Small intestine (tissue), 16 donors: ENCODE measurements at places on chromosomes 13 and 19. TPM values are rescaled to one million over a fixed set of nuclear protein-coding genes. Genes with fewer than 3 reads are reported as not detected.

The ZFR2 gene
- polyA plus RNA-seq, result 0.75 TPM

The FFAR2 gene
- 3.7 TPM for polyA plus RNA-seq

GRCh38 chr13:95191821-95192563 lies 109.3 kb downstream of the ABCC4 start:
- DNase-seq, result peak; percentile 67
- no peaks in the 10 kb centered on the region for H3K27me3 ChIP-seq
- no peak overlapping the region for H3K4me3 ChIP-seq
- no peak overlapping the region for H3K27ac ChIP-seq

DNA sequence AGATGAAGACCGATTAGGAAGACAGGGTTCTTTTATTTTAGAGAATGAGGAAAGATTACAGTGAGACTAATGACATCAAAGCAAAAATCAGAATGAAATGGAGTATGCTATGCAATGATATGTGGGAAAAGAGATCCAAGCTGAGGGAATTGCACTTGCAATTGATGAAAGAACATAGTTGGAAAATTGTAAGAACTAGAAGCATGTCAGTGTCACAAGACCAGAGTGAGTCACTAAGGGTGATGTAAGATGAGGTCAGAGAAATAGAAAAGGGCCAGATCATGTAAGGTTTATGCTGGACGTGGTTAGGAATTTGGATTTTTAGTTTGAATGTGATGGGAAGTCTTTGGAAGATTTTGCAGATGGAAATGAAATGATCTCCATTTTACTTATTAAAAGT lies 1937.3 kb downstream of the OLFM4 start:
- no peaks in the 10 kb centered on the region for H3K27me3 ChIP-seq
- H3K36me3 ChIP-seq, result no peaks in the 10 kb centered on the region
- DNase-seq, result no peak
- no peaks in the 10 kb centered on the region for H3K4me1 ChIP-seq
- H3K27ac ChIP-seq, result no peak overlapping the region
- H3K4me3 ChIP-seq, result no peak overlapping the region

GRCh38 chr19:1249298-1249989 lies 1.1 kb downstream of the MIDN start:
- H3K27ac ChIP-seq, result peak overlapping the region; percentile 96
- peaks cover 61% of the 10 kb centered on the region for H3K36me3 ChIP-seq
- peak overlapping the region; percentile 90 for H3K4me3 ChIP-seq
- DNase-seq, result peak; percentile 98
- H3K27me3 ChIP-seq, result no peaks in the 10 kb centered on the region
- peaks cover 2% of the 10 kb centered on the region for H3K4me1 ChIP-seq

- H3K27me3 ChIP-seq, result no peaks in the 10 kb centered on the region
- peak overlapping the region; percentile 85 for H3K27ac ChIP-seq
- H3K36me3 ChIP-seq, result peaks cover 3% of the 10 kb centered on the region
- peak; percentile 89 for DNase-seq
- peaks cover 15% of the 10 kb centered on the region for H3K4me1 ChIP-seq
Observed at GRCh38 chr13:110520431-110521295, 40.9 kb downstream of the RAB20 start.
